ENCODE measurements at places on chromosomes 1 and 21.

DNA sequence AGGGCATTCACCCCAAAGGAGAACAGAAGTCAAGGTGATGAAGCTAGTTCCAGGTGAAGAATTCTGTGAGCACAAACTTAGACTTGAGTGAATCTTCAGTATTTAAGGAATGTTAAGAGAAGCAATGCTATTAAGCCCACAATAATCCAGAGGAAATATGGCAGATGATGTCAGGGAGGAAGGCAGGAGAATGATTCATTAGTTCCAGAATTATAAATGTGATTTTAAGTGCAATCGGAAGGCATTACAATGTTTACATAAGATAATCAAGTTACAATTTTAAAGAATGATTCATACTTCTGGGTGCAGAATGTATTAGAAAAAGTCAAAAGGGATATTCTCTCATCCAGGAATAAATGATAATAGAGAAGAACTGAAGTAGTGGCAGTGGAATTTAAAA lies 545.2 kb upstream of the BRINP3 start:
- no peak for DNase-seq

- DNase-seq = no peak
These were observed 65.6 kb upstream of the SCCPDH start for GRCh38 chr1:246658567-246658966.

DNA sequence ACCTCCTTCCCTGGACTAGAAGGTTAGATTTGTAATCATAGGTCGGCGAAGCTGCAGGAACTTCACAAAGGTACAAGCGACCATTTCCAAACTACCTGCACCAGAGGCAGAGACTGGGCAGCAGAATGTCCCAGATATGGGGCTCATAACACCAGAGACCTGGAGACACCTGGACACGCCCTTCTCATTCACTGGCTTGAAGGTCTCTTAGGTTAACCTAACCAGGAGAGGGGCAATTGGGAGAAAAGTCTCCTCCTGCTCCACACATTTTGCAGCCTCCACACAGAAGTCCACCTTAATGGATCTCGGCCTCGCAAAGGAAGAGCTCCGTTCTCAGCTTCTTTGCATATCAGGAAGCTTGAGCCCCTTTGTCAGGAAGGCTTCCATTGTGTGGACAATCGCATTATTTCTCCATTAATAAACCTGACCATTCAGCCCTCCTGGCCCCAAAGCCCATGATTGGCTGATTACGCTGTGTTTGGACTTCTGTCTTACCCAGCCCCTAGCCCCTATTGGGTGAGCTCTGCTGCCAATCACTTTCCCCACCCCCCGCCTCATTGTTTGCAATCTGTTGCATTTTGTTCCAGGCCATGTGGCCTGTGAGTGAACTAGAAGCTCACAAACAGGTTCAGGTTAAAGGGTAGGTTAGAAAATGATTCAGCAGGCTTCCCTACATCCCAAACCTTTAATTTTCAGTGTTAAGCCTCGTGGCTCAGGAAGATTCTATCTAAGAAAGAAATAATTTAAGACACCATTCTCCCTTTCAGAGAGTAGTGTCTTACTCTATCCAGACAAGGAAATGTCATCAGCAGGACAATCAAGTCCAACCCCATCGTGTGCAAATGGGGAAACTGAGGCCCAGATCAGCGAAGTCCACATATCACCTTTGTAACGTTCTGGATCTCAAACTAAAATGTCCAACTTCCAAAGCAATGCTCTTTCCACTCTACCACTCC lies 2.8 kb downstream of the MYCL start:
- peak; percentile 71 for DNase-seq

- no peak for DNase-seq
These were observed 42.1 kb downstream of the PARP1 start for GRCh38 chr1:226365831-226366231.

DNA sequence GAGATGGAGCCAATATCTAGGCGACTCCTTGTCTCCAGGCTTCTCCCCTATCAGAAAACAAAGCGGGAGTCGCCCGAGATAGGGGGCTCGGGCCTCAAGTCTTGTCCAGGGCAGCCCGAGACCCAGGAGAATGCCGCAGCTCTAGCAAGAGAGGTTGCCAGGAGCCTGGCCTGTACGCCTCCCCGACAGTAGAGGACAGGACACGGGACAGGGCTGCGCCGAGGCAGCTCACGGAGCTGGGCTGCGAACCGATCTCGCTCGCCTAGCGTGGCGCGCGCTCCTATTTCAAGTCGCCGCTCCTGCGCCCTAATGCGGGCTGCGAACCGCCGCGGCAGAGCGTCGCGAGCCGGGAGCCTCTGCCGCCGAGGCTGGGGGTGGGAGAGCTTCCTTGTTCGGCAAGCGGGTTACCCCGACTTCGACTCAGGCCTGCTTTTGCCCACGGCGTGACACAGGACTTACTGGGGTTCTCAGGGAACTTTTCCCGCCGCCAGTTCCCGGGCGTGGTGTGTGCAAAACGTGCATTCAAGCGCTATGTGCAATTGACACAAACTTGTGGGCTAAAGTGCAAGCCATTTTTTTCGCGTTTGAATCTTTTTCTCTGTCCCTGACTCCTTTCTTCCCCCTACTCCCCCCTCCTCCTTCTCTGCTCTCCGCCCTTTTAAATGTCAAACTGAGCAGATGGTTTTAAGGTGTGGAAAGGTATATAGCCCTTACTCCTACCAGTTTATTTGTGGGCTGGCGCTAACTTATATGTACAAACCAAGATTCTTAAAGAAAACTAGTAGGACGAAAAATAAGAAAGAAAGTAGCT lies 2.4 kb upstream of the PROX1 start:
- no peak for DNase-seq

GRCh38 chr1:55969322-55969721 lies 610.0 kb downstream of the PLPP3 start:
- DNase-seq = no peak

DNA sequence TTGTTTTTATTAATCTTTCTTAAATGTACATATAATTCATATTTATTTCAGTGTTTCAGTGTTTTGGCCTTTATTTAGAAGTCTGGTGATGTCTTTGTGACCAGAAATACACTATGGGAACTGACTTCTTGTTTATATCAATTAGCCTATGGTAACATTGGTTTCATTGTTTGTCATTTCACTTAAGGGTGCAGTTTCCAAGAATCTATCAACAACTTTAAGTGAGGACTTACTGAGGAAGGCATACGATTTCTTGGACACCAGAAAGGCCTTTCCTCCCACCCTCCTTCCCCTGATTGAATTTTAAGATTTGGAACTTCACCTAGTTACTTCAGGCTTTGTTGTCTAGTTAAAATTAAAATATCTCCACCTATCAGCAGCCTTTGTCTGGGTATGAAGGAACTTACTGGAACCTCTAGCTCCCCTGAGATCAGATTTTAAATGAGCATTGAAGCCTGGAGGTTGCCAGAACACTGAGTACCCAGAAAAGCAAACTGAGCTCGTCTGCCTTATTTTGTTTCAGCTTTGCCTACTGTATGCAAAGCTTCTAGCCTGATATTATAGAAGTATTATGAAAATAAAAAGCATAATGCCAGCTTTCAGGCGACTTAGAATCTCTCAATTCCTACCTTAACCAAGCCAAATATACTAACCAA lies 34.2 kb downstream of the HLCS start:
- no peak for DNase-seq

- DNase-seq = no peak
These were observed 45.2 kb downstream of the RPS6KA1 start for GRCh38 chr1:26574719-26575251.

DNA sequence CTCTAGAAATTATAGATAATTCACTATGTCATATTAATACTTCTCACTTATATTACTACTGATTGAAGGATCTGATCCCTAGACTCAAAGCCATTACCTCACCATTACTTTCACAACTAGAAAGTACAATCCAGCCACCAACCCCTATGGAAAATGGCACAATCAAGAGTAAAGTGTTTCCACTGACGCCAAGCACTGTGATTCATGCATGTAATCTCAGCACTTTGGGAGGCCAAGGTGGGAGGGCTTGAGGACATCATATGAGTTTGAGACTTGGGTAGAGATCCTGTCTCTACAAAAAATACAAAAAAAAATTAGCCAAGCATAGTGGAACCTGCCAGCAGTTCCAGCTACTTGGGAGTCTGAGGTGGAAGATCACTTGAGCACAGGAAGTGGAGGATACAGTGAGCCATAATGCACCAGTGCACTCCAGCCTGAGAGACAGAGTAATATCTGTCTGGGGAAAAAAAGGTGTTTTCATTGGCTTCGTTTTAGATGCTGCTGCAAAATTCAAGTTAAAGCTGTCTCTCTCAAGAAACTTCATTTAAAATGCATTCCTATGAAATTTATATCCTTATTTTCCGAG lies 126.5 kb downstream of the AKT3 start:
- DNase-seq = no peak

DNA sequence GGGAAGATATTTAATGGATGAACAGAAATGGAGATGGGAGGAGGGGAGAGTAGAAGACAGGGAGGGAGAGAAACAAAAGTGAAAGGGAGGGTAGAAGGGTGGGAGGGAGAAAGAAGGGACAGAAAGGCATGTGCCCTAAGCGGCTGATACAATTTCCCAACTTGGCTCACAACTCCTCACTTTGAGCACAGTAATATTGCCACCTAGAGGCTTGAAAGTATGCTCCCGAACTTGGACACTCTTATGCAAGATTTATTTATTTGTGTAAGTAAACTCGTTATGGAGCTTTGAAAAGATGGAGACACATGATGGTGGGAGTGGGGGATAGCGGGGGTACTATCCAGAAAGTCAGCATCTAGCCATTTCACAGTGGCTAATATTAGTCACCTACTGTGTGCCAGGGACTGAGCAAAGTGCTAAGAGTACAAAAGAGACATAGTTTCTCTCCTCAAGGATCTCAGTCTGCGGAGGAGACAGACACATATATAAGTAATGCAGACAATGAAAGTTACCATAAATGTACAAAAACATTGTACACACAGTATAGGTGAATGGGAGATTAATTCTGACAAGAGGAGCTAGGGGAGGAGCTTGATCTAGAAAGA lies 189.7 kb downstream of the SEC16B start:
- DNase-seq = peak; percentile 62

DNA sequence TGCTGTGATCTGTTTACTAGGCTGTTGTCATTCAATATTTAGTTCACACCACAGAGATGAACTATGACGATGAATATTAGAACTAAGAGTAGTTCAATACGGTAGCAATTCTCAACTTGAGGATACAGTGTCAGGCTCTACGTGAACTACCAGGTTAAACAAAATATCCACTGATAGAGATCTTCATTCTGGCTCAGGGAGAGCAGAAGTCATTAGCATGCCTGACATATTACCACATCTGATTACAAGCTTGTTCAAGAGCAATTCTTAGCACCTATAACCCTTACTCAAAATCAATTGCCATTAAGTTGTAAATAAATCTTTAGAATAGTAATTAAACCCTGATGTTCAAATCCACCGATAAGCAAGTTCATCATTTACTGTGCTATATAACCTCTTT lies 207.2 kb downstream of the CHRM3 start:
- no peak for DNase-seq

- DNase-seq = no peak
These were observed 375.6 kb upstream of the PRMT6 start for GRCh38 chr1:106680776-106681344.

DNA sequence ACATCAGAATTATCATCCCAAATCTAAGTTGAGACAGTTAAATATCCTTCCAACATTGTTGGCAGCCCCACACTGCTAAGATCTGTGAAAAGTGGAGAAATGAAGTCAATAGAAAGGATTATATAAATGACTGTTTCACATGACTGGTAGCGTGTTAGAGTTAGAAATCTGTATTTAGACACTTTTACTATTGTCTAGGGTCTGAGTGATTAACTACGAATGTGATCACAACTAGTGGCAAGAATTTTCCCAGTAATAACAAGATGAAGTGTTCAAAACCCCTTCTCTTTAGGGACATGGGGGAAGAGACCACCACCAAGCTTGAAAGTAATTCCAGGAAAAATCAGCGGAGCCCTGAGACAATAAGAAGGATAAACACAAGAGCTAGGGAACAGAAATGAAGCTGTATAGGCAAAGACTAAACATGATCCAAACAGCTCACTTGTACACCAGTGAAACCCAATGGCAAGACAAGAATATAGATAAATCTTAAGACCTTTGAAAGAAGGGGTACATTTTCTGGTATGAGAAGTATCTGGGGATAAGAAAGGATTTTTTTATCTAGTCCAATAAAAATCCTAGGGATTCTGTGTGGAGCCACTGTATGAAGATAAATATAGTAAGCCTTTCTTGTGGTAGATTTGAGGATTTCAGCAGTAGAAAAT lies 646.6 kb upstream of the USP24 start:
- no peak for DNase-seq
